ENCODE measurements at places on chromosomes 2 and 18. TPM values are rescaled to one million over a fixed set of nuclear protein-coding genes. Genes with fewer than 3 reads are reported as not detected.

GRCh38 chr2:211931314-211931713, 607.3 kb downstream of the ERBB4 start:
- DNase-seq = no peak

DNA sequence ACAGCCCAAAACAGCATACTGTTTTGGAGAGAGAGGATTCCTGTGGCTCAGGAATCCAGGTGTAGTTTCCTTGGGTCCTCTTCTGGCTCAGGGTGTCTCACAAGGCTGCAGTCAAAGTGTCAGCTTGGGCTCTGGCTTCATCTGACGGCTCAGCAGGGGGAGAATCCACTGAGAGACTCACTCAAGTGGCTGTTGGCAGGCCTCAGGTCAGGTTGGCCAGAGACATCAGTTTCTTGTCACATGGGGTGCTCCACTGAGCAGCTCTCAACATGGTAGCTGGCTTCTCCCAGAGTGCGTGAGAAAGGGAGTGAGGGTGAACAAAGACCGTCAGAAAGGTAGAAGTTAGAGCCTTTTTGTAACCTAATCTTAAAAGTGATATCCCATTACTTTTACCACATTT, 168.4 kb downstream of the SOCS6 start:
- DNase-seq = no peak

GRCh38 chr18:47912343-47912742, 18.1 kb downstream of the SMAD2 start:
- DNase-seq = no peak

- DNase-seq = no peak
Measured at GRCh38 chr2:19739256-19739655, 162.5 kb downstream of the TTC32 start.

OXER1 gene
- total RNA-seq = 3.7 TPM
